Common myeloid progenitor, CD34-positive (primary cell): ENCODE measurements at places on chromosomes 3 and 15.

GRCh38 chr15:71630475-71630809 lies 179.9 kb upstream of the NR2E3 start:
- DNase-seq = no peak

- no peak for DNase-seq
These were observed 70.2 kb downstream of the LRRC28 start for GRCh38 chr15:99321468-99321867.

- DNase-seq = no peak
These were observed 265.1 kb upstream of the COL8A1 start for GRCh38 chr3:99373088-99373845.

DNA sequence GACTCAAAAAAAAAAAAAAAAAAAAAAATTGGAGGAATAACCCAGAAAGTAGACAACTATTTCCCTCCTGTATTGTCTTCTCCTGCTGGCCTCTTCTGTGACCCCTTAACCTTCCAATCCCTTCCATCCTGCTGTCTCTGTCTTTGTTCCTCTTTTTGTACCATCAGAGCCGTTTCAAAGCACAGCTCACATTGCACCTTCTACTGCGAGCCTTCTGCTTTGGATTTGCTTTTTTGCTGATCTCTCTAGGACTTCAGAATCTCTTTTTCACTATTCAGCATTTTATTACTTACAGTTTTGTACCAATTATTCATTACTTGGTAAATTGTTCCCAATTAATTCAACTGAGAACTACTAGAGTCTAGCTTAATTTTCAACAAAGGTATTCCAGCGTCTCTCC lies 284.0 kb upstream of the TBL1XR1 start:
- peak; percentile 53 for DNase-seq

DNA sequence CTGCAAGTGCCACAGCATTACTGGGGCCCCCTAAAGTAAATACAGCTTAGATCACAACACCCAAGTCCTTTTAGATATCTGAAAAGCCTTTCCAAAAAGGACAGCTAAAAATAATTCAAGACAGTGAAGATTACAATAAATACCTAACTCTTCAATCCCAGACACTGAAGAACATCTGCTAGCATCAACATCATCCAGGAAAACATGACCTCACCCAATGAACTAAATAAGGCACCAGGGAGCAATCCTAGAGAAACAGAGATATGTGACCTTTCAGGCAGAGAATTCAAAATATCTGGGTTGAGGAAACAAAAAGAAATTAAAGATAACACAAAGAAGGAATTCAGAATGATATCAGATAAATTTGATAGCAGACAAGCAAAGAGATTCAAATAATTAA lies 71.7 kb upstream of the TTC14 start:
- DNase-seq = no peak

DNA sequence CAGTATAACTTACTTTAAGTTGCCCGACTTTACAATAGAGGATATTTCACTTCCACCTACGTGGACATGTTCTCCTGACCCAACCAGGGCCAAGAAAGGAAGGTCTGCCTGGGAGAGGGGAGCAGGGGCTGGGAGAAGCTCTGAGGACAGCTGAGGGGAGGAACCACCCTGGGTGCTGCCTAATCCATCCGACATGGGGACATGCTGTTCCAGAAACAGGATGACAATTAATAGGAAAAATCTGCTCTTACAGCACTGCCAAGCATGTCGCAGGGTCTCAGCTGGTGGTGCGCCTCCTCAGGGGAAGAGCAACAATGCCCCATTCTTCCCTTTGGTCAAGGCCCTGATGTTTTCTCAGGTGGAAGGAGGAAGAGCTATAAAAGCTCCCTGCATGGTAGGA lies 132.3 kb downstream of the NTRK3 start:
- no peak for DNase-seq

DNA sequence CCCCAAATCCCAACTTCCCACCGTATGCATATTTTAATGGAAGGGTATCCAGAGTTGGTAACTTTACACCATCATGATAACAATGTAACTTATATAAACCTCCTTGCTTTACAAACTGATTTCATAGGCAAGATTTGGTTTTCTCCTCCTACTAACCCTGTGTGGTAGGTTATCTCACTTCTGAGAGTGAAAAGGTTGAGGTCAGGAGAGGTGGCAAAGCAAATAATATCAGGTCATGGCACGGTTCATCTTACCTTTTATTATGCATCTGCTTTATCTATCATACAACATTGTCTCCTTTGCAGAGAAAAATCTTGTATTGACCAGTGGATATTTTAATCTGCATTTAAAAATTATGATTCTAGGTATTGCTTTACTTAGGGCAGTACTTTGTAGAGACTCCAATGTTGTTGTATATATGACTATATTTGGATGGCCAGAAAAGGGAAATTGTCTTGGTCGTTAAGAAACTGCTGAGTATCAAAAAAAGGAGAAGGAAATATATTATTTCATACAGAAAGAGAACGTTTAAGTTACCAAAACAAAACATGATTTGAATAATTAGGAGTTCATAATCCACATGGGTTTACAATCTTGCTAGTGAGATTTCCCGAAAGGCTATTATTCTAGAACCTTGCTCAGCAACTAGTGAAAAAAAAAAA lies 30.4 kb downstream of the NFKBIZ start:
- peak; percentile 58 for DNase-seq

DNA sequence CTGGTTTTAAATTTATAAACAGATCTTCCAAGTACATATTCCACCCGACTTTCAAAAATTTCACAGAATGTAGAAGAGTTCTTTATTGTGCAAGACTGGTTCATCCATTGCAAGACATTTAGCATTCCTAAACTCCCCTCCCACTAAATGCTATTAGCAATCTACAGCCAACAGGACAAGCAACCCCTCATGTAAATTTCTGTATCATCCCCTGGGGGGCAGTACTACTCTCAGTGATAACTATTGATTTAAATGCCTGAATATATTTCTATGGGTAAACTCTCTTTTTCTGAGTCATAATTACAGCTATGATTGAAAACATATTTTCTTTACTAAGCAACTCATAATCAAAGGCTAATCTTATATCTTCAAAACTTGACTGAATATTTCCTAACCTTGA lies 10.7 kb upstream of the SLC15A2 start:
- peak; percentile 42 for DNase-seq

GRCh38 chr3:30623351-30623750 lies 16.9 kb downstream of the TGFBR2 start:
- peak; percentile 37 for DNase-seq

DNA sequence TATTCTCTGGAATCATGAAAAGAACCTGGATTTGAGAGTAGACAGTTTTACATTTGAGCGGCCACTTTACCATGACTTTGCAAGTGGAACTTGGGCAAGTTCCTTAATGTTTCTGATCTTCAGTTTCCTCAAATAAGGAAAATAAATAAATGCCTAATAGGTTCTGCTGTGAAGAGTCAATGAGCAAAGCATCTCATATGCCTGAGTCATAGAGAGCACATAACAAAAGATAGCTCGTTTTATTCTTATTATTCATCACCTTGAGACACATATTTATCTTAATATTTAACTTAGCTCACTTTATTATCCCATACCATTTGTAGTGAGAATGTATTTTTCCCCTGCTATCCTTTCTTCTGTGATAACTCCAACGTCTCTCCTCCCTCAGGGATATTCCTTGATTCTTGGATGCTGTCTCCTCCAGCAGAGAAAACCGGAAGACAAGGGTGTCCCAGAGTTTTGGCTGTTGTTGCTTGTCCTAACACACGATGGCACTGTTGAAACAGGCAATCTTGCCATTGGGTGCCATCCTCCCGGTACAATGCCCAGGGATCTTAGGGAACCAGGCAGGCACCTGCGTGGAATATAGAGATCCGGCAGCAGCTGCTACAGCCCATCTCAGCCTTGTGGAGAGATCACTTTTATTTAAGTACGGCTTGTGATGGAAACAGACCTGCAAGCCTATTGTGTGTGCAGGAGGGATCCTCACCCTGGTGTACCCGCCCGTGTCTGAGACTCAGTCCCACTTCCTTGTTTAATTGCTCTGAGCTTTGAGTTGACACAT lies 33.3 kb upstream of the VPS33B start:
- peak; percentile 45 for DNase-seq

DNA sequence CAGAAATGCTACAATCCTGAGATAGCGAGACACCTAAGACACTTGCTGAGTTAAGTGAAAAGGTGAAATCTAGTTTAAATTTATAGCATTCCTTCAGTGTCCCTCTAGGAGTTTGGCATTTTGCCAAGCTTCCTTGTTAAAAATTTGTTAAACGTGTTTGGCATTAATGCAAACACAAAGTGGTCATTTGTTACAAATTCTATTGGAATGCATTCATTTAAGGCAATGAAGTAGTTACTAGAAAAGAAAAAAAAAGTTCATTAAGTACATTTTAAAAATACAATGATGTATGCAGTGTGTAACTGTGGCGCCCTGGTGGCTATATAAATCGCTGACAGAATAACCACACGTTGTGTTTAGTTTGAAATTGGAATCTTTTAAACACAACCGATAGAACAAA lies 31.3 kb upstream of the WNT5A start:
- DNase-seq = no peak

DNA sequence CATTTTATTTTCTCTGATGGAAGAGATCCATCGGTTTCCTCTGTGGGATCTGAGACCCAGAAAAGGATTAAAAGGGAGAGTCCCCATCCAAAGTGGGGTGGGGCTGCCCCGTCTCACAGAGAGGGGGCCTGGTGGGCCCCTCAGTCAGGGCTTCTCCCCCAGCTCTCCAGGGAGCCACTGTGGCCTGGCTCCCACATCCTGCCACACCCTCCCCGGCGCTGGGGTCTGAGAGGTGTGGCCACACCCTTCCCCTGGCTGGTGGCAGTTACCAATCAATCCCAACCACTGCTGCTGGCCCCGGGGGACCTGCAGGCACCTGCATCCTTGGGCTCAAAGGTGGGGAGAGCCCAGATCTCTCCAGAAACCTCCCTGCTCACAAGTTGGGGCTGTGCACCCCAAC lies 161.8 kb upstream of the IQSEC1 start:
- DNase-seq = peak; percentile 3

GRCh38 chr15:38217788-38218609 lies 34.6 kb upstream of the SPRED1 start:
- DNase-seq = no peak

DNA sequence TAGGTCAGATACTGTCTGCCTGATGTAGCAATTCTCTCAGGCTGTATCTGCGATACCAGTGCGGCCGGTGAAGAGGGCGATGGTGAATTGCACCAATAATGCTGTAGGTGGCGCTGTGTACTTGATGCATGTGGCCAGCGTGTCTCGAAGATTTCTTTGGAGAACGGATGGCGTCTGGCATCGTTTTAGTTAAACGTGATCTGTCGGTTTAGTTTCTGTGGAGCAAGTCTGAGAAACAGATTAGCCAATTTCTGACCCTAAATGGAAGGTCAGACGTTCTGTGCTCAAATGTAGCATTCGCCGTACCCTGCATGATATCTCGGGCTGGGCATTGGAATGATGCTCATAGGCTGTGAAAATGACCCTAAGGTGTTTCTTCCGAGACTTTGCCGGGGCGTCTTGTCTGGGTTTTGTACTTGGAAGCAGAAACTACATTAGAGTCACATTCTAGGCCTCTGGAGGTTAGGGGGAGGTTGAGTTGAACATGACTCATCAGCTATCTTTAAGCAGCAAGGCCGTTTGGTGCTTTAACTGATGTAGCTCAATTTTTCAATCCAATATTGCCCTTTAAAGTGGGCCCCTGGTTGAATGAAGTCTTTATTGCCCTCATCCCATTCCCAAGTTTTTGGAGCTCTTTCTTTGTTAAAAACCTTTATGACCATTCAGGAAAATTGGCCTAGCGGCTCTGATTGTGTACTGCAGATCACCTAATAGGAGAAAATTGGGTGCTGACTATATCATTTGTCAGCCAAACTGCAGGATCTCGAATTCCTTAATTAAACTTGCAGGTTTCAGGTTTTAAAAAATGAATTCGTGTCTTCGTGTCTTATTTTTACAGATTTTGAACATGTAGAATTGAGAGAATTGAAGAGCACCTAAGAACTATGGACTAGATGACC lies 80.0 kb downstream of the SQOR start:
- peak; percentile 51 for DNase-seq

DNA sequence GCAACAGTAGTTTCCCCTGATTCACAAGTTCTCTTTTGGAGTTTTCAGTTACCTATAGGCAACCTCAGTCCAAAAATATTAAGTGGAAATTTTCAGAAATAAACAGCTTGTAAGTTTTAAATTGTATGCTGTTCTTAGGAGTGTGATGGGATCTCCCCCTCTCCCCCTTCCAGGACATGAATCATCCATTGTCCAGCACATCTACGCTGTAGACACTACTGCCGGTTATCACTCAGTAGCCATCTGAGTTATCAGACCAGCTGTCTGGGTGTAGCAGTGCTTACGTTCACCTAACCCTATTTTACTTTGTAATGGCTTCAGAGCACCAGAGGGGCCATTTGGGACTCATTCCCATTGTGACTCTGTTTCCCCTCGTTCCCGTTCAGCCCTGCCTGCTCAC lies 96.7 kb upstream of the PLXNA1 start:
- DNase-seq = no peak

DNA sequence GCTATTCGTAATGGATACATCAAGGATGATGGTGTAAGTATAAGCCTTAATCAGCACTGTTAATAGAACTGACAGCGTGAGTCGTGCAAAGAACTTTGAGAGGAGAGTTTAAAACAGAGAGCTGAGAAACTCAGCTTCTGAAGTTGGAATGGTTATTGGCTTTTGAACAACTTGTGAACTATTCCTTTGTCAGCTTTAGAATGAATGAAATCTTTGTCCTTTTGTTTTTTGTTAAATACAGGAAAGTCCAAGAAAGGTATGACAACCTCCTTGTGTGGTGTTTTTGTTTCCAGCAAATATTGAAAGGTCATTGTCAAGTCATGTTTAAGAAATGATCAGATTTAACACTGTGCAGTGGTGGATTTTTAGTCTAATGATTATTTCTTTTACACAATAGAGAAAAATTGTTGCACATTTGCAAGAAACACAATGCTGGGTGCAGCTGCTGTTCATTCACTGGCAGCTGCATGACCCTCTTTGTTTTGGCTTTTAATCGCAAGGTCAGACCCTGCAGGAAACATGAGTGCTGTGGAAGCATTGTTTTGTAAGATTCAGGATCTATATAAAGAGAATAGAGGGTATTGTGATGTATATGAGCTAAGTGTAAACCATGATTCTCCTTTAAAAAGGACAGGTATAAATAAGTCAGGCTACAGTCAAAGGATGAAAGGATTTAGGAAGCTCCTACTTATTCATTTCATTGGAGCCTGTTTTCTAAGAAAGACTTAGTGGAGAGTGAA lies 21.7 kb upstream of the ABHD10 start:
- DNase-seq = no peak

DNA sequence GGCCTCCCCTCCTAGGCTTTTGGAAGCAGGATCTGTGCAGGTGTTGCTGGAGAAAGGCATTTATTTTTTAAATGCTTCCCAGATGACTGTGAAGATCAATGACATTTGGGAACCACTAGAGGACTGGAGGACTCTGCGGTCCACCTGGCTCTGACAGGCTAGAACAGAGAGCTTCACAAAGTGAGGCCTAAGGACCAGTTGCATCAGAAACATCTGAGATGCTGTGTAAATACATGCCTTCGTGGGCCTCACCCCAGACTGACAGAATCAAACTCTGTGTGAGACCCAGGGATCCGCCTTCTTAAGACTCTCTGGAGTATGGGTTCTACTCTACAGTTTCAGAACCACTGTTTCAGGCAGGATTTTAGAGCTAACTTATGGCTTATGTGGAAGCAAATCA lies 105.0 kb upstream of the ICE2 start:
- DNase-seq = no peak
